ENCODE measurements at places on chromosomes 4 and X.

DNA sequence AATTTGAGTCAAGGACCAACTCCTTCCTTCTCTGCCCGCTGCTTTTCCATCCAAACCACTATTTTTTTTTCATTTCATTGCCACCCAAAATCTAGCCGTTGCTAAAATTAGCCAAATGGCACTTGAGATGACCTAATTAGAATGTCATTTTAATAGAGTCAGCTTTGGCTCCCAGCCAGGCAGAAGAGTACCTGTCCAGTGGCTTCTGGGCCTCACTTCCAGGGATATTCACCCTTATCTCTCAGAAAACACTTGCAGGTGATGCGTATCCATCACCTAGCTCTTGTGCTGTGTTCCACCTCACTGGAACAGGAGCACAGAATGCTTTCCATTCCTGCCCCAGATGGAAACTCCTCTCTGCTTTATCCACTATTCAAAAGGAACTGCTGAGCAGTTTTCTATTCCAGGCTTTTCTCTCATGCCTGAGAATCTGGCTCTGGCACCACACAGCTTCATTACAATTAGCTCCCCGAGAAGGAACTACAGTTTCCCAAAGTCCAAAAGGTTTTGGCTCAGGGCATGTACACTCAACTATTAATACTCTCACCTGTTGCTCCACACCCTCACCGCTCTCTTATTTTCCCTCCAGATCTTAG is 18.5 kb downstream of the MAGEA9B start:
- no peak for DNase-seq

GRCh38 chr4:80268936-80269335 is 2.5 kb downstream of the FGF5 start:
- DNase-seq: no peak

GRCh38 chr4:110087070-110087708 is 111.2 kb downstream of the ELOVL6 start:
- peak; percentile 46 for DNase-seq

GRCh38 chr4:168397611-168398169 is 79.1 kb upstream of the DDX60 start:
- DNase-seq: no peak

GRCh38 chr4:2331519-2332200 is 69.8 kb upstream of the MXD4 start:
- DNase-seq: no peak

DNA sequence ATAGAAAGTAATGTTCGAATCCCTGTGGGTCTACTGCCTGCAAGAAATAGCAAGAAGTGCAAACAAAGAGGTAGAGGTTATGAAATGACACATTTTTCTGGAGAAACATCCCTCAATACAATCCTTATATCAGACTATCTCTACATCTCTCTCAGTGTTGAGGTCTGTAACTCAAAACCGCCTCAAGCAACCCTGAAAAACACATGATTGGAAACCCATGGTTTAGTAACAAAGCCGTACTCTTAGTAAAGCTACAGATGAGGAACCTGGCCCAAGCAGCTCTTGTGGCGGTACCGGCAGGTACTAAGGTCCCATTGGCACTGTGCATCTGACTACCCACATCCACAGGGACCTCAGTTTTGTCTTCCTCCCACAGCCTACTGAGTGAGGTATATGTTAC is 53.9 kb downstream of the IRF2 start:
- DNase-seq: no peak

GRCh38 chr4:98604723-98605122 is 53.7 kb downstream of the TSPAN5 start:
- no peak for DNase-seq

DNA sequence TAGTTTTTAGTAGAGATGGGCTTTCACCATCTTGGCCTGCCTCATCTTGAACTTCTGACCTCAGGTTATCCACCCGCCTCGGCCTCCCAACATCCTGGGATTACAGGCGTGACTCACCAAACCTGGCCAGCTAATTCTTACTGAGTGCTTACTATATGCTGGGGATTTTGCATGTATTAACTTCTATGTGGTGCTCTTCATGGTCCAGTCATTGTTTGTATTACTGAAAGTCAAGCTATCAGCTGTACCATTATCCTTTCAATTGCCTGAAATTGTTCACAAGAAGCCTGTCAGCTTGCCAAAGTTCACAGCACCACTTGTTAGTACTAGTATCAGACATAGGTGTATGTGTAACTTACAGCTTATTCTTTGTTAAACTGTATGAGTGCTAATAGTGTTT is 1272.1 kb downstream of the ARAP2 start:
- no peak for DNase-seq

DNA sequence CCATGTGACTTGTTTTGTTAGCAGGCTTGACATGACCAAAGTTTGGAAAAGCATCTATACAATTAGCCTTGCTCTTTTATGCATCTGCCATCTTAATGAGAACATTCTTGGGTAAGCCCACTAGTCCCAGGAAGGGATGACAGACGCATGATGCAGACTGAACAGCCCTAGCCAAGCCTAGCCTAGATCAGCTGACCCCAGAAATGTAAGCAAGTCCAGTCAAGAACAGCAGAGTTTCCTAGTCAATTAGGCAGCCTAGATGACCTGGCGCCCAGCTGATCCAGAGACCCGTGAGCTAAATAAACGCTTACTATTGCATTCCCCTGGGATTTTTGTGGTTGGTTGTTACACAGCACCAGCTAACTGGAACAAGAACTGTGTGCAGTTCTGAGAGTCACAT is 457.9 kb downstream of the BCOR start:
- DNase-seq: no peak

DNA sequence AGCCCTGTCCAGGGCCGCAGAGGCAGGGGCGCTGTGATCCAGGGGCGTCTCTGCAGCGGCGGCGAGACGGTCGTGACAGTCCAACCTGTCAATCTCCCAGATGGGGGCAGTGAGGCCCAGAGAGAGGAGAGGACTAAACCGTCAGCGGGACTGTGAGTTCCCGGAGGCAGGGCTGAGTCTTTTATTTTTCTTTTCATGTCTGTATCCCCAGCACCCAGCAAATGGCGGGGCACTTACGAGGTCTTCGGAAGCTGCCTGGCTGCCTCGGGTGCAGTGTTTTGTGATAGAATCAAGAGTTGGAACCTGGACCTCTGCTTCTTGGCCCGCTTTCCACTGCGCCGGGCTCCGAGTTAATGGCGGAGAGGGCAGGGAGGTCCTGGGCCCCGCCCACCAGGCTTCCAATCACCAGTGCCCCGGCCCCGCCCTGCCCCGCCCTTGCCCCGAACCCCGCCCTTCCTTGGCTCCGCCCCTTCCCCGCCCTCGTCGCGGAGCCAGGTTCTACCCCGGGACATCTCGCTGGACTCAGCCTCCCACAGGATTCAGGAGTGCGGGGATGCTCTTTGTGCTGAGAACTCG is 35.3 kb upstream of the GRPEL1 start:
- peak; percentile 43 for DNase-seq

DNA sequence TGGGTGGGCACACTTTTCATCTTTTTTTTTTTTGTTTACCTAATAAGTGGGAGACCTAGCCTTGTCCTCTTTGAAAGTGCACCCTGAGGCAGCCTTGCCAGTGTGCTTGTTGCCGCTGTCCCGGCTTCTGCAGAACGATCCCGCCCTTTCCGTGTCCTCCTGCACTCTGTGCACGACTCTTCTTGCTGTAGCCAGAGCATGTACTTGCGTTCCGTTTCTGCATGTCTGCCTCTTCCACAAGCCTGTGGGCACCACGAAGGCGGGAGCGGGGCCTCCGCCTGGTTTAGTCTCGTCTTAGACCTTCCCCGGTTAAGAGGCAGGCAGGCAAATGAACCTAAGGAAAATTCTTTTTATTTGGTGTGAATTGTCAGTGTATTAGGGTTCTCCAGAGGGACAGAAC is 32.6 kb upstream of the TBC1D14 start:
- DNase-seq: no peak

DNA sequence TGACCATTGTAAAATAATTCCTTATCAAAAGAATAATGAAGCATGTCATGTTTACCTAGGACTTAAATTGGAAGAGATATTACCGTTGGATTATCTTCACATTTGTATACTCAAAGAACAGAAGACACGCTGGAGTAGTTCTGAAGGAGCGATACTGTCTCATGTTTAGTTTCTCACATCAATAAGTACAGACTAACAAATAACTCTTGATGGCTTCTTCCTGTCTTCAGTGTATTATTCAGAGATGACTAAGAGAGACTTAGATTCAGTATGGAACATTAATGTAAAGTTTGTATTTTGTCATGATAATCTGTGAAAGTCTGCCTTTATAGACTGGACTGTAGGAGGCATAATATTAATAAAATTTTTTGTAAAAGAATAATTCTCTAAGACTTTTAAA is 72.7 kb downstream of the SPRY1 start:
- DNase-seq: no peak

DNA sequence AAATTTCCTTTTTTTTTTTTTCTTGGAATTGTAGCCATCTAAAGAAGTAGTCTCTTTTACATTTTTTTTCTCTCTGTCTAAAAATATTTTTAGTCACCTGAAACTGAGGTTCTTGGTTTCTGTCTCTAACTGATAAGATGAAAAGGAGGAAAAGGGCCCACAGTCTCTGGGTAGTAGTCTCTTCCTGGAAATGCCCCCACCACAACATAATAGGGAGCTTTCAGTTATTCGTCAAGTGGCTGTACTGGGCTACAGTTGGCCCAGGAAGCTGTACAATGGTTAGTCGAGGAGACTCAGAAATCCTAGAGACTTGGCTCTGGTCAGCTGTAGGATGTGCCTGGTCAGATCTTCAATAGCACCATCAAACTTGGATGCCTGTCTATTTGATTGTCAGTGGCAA is 163.4 kb downstream of the ACTRT1 start:
- no peak for DNase-seq
